Kidney (tissue), 22 donors: ENCODE measurements at places on chromosomes 12 and 14. TPM values are rescaled to one million over a fixed set of nuclear protein-coding genes. Genes with fewer than 3 reads are reported as not detected.

The FLRT2 gene
- polyA plus RNA-seq, result 1.2 TPM

The GYS2 gene
- not detected for polyA plus RNA-seq

The LRRC10 gene
- not detected for polyA plus RNA-seq

The ATN1 gene
- polyA plus RNA-seq, result 34.2 TPM

DNA sequence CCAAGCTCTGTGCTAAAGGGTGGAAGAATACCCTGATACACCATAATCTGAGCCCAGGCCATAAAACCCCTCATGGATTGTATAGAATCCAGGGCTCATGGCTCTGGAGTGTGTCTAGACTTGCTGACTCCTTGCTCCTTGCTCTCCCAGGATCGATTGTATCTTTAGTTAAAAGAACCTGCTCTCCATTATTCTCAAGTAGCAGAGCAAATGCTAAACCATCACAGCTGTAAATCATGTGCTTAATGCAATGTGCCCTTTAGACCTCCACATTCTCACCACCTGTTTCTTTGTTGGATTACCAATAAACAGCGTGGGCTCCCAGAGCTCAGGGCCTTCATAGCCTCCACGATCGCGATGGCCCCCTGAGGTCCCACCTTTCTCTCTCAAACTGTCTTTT is 411.6 kb upstream of the FBXO33 start:
- H3K36me3 ChIP-seq, result no peaks in the 10 kb centered on the region
- no peak overlapping the region for H3K4me3 ChIP-seq
- no peak overlapping the region for H3K27ac ChIP-seq
- no peaks in the 10 kb centered on the region for H3K4me1 ChIP-seq
- no peaks in the 10 kb centered on the region for H3K27me3 ChIP-seq
- DNase-seq, result no peak

DNA sequence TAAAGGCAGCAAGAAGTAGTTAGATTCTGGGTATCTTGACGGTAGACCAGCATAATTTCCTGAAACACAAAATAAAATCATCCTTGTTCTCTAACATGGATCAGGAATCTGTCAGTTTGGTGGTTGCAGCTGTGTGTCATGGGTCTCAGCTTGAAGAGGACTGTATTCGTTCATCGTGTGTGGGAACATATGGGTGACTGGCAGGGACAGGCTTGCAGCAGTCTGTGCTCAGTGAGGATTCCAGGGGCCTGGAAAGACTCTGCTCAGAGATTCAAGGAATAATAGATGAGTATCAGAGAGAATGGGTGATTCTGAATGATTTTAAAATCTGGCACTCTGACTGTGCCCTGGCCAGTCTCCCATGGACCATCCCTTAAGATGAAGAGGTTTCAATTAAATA is 421.6 kb downstream of the APAF1 start:
- no peaks in the 10 kb centered on the region for H3K4me1 ChIP-seq
- no peak overlapping the region for H3K4me3 ChIP-seq
- no peaks in the 10 kb centered on the region for H3K27me3 ChIP-seq
- H3K27ac ChIP-seq, result no peak overlapping the region
- DNase-seq, result no peak

DNA sequence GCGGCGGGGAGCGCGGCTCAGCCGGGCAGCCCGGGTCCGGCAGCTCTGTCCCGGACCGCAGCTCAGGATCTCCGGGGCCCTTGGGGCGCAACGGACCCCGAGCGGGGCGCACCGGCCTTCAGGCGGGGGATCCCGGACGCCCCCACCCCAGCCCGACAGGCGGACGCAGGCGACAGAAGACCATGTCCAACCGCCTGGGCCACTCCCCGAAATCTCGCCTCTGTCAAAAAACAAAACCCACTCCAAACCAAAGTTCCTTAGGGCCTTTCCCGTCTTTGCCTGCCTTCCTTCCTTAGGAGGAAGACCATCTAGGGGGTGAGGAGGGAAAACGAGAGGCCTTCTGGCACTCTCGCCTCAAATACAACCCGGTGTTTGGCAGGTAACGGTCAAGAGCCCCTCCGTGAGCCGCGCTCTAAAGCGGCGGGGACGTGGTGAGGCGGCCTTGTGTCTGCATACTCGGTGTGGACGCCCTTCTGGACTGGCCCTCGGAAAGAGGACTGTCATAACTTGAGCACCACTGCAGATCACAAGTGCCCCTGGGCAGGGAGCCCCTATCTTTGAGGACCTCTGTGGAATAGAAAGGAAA is 604 bp downstream of the HCFC2 start:
- peaks cover 4% of the 10 kb centered on the region for H3K36me3 ChIP-seq
- no peaks in the 10 kb centered on the region for H3K4me1 ChIP-seq
- no peaks in the 10 kb centered on the region for H3K27me3 ChIP-seq
- peak overlapping the region; percentile 76 for H3K4me3 ChIP-seq

GRCh38 chr14:77838831-77839511 is 39.1 kb downstream of the ADCK1 start:
- no peaks in the 10 kb centered on the region for H3K27me3 ChIP-seq
- no peak overlapping the region for H3K4me3 ChIP-seq
- H3K36me3 ChIP-seq, result no peaks in the 10 kb centered on the region
- DNase-seq, result peak; percentile 28
- no peak overlapping the region for H3K27ac ChIP-seq
